ENCODE measurements at places on chromosomes 2 and 18.

DNA sequence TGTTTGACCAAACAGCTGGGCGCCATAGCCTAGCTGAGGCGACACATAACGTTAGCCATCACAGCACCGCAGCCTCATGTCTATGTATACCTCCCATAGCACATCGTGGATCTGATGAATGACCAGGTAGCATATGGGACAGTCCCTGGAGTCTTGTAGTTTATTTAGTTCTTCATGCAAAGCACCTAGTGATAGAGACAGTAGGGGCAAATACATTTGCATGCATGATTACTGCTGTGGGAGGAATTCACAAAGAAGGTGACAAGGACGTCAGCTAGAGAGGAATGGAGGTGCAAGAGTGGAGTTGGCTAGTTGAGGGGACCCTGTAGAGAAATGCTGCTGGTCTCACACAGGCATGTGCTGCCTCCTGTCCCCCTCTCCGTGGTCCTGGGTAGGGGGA is 478.9 kb upstream of the HS6ST1 start:
- no peak for DNase-seq

GRCh38 chr18:23196119-23197007 is 61.1 kb downstream of the CABLES1 start:
- no peak for DNase-seq

- no peak for DNase-seq
Measured at GRCh38 chr18:4412286-4412685, 42.8 kb downstream of the DLGAP1 start.

DNA sequence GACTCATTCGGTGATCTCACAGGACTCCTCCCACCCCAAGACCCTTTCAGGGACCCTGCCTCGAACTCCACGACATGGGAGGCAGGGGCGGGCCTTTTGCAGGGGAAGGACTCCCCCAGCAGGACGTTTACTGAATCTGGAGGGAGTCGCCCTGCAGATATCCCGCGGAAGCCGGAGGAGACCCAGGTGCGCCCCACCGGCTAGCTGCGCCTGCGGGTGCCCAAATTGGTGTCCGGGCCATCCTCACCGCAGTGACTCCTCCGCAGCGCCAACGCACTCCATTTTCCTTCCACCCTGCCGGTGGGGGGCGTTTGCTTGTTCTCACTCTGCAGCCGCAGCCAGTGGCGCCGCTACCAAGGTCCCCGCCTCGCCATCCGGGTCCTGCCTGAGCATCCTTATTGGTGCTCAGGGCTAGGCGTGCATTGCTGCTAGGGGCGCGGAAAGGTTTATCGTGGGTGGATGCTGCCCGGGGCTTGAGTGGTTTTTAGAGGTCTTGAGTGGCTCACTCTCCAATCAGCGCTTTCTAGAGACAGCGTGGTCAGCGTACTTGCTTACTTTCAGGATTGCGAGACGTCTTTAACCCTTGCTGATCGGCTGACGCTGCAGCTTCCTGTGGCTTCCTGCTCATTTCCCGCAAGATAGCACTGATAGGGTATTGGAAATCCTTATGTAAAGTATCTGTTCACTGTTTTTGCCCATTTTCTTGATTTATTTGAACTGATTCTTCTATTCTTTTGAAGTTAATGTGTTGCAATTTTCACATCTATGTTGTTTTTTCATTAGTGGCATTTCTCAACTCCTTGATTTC is 81.4 kb downstream of the BIN1 start:
- peak; percentile 67 for DNase-seq

- no peak for DNase-seq
Measured at GRCh38 chr2:238527565-238527964, 100.8 kb downstream of the ASB1 start.

DNA sequence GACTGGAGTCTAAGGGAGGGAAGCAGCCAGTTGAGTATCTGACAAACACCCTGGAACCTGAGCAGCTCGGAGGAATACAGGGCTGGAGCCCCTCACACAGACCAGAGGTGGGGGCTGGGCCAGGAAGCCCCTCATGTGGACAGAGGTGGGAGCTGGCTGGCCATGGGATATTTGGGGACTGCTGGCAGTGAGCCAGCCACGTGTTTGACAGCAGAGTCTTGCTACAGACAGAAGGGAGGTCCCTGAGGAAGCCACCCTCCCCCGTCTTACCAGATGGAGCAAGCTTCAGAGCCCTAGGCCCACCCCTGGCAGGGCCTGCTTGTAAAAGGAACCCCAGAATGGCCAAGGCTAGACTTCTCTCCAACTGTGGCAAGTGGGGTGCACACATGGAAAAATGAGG is 3.6 kb upstream of the MTERF4 start:
- no peak for DNase-seq

- DNase-seq = no peak
Measured at GRCh38 chr2:44267796-44268648, 7.3 kb upstream of the SLC3A1 start.

DNA sequence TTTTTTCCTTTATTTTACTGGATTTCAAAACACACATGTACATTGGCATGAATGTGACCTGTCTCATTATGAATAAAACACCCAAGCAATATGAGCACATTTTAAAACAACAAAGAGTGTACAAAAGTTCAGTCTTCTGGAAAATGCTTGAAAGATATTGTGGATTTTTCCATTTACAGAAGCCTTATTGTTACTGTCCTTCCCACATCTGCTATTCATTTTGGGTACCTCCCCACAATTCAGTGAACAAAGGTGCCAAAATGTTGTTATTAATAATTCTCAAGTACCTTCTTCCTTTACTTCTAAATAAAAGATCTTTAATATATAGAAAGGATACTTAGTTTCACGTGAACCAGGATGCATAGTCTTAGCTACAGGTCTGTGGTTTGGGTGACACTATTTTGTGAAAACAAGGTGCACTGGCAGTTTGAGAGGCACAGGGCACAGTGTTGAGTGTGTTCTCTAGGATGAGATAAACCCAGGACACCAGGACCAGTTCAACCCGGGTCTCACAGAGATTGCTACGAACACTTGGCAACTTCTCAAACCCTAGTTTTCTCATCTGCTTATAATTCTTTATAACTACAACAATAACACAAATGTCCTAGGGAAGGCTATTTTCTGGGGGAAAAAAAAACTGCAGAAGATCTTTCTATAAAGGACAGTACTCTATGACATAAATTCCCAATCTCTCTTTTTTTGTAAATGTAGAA is 84.5 kb upstream of the GALNT5 start:
- no peak for DNase-seq

DNA sequence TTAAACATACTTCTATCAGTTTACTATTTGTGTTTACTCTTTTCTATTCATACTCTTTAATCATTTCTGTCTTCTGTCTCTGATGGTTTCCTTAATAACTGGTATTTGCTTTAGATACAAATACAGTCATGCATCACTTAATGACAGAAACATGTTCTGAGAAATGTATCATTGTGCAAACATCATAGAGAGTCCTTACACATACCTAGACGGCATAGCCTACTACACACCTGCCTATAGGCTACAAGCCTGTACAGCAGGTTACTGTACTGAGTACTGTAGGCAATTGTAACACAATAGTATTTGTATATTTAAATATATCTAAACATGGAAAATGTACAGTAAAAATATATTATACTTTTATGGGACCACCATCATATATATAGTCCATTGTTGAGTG is 36.3 kb downstream of the VSNL1 start:
- no peak for DNase-seq

DNA sequence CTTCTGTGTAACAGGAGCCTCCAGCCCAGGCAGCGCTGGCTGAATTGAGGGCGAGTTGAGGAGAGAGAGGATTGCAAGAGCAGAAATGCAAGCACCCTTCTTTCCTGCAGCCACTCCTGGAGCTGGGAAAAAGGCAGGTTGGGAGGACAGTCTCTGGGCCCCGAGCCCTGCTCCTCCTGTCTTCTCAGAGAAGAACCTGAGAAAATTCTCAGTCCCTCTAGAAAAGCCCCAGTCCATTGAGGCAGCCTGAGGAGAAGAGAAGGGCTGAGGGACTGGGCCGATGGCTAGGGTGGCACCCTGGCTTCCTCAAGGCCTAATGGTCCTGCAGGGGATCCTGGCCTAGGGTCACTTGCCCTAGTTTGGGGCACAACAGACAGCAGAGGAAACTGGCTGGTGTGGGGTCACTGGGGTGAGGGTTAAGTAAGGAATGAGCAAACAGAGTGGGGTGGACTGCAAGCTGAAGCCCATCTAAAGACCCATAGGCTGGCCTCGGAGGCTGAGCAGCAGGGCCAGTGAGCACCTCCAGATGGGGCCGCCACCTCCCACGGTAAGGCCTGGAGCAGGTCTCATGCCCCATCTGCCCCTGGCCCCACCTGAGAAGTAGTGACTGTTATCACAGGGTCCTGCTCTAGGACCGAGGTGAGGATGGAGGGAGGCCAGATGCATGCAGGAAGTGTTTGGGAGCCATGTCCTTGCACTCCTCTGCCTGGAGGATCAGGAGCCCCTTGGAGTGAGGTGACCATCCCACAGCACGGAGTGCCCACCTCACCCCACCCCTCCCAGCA is 12.4 kb downstream of the CIB4 start:
- DNase-seq = no peak

DNA sequence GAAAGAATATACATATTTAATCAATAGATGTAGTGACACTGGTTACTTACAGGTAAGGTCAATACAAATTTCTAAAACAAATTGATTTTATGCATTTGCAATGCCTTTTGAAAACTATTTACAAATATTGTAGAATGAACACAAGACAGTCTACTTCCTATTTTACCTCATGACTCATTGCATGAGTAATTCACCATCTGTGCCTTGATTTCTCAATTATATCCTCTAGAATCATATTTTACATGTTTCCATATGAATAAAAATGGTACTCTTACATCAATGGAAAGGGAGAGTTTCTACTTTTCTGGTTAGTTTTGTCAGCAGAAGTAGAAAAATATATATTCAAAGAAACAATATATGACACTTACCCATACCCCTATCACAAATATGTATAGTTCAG is 203.8 kb upstream of the CDH7 start:
- no peak for DNase-seq

GRCh38 chr2:233358335-233358734 is 4.0 kb downstream of the DGKD start:
- no peak for DNase-seq

DNA sequence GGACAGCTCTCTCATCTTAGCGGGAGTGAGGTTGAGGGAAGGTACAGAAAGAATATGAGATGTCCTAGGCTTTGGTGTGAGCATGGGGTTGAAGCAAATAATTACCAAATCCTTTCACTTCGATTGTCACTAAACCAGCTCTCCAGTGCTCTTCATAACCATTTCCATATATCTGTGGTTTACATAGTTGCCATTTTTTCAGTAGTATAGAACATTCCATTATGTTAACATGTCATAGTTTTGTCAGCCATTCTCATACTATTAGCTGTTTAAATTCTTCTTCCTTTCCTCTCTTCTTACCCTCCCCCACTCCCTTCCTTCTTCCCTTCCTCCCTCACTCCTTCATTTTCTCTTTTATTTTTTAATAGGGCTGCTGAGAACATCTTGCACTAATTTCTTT is 205.9 kb downstream of the BABAM2 start:
- DNase-seq = no peak

DNA sequence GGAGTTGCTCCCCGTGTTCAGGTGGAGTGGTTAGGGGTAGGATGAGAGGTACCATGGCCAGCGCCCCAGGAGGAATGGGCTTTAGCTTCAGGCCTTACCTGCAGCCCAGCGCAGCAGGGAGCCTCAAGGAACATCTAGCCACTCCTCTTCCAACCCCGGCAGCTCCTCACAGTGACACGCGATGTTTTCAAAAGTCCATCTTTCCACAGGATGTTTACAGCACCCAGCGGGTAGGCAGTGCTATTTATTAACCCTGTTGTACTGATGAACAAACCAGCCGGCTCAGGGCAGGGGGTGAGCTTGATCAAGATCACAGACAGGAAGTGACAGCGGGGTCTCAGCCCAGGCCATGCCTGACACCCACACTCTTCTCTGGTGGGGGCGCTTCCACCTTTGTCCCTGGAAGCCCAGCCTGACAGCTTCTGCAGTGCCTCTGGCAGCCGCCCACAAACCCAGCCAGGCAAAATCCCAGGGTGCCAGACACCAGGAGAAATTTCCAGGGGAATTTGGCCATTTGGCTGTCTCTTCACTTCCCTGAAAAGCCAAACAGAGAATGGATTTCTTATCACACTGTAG is 18.4 kb upstream of the PRLH start:
- no peak for DNase-seq

- DNase-seq = no peak
Measured at GRCh38 chr2:169860149-169860548, 32.9 kb downstream of the UBR3 start.

DNA sequence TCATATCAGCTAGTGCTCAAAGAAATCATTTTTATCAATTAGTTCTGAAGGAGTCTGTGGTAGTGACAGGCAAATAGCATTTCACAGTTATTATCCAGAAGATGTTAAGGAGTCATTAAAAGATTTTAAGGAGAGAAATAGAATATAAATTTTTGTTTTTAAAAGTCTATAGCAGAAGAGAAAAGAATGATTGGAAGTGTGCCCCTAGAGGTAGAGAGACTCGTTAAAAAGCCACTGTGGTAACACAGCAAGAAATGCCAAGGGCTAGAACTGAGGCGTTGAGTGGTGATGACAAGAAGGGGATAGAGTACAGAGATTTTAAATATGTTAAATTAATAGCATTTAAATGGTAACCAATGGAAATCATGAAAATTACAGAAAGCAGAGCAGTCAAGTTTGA is 78.3 kb downstream of the VWC2L start:
- DNase-seq = no peak

DNA sequence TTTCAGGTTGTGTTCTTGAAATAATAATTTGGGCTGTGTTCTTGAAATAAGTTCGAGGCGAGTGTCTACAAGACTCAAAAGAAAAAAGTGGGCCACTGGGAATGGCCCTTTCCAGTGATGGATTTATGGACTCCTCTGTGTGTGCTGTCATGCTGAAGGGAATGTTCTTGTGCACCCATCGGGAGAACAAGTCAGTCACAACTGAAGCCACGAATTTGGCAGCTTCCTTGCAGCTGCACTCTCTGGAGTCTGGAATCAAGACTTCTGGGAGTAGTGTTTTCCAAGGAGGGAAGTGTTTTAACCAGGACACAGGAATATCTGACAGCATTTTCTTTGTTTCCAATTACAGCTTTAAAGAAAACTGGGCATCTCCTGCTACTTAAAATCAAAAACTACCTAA is 620 bp downstream of the SLC14A1 start:
- no peak for DNase-seq

DNA sequence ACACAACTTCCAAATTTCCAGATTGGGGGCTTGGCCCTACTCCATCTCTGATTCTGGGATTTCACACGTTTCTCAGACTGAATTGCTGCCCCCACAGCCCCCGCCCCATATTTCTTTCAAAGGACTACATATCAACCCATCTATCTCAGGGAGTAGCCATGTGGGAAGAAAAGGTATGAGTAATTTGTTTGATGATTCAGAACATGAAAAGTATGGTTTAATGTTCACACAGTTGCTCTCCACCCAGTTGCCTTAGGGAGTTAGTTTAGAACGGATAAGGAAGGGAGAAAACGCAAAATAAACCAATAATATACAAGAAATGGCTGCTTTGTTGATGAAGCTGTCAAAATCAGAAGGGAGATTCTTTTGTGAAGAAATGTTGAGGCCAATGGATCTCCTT is 145.1 kb downstream of the PIEZO2 start:
- DNase-seq = no peak

DNA sequence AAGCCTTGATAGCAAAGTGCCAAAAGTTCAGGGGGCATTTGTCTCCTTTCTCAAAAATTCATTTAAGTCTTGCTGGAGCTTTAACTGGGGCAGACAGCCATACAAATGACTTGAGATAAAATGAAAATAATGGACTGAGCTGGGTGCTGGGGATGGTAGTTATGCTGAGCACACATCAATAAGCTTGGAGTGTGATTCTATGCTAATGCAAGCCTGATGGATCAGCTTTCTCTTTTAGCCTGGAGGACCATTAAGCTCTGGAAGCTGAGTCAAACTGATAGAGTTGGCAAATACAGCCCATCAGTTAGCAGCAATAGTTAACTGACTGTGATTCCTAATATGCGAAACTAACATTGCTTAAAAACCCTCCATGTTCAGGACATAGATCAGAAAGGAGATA is 98.0 kb downstream of the CAMKMT start:
- no peak for DNase-seq
